ENCODE measurements at places on chromosomes 3 and 15. TPM values are rescaled to one million over a fixed set of nuclear protein-coding genes. Genes with fewer than 3 reads are reported as not detected.

The SPRED1 gene
- 2.4 TPM for total RNA-seq

DNA sequence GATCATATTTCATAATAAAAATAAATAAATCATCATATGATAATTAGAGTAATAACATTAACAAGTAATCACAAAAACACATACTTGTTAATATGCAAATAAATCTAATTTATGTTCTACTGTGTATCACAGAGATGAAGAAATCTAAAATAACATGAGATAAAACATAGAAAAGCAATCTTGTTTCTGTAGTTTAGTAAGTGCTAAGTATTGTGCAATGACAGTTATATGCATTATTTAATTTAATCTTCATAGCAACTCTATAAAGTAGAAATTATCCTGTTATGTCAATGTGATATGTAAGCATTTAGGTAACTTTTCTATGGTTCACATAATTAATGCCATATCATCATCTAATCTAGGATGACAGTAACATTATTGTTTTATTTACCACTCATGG, 108.2 kb upstream of the KCNMB2 start:
- no peaks in the 10 kb centered on the region for H3K36me3 ChIP-seq
- DNase-seq: no peak
- H3K27ac ChIP-seq: no peak overlapping the region
- no peaks in the 10 kb centered on the region for H3K27me3 ChIP-seq
- no peaks in the 10 kb centered on the region for H3K4me1 ChIP-seq

The LTF gene
- not detected for total RNA-seq

DNA sequence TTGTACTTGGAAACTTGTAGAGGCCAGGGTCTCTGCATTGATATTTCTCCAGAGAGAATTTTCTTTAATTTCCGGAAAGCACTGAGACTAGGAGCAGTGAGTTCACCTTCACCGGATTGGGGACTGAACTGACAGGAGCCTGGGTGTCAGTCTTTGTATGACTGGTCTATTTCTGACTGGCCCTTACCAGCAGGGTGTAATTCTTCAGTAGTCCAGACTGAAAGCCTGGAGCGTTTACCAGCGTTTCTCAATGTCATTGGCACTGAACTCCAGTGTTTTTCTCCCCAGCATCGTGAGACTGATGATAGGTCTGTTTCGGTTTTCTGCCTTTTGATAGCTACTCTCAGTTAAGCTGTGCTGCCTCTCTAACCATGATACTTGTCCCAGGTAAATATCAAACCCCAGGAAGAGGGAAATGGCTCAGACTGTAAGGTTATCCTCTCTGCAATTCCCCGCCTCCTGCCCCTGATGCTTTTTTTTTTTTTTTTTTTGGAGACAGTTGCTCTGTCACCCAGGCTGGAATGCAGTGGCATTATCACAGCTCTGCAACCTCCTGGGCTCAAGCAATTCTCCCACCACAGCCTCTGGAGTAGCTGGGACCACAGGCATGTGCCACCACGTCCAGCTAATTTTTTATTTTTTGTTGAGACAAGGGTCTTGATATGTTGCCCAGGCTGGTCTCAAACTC, 103.6 kb downstream of the CACNA2D3 start:
- DNase-seq: no peak
- no peaks in the 10 kb centered on the region for H3K36me3 ChIP-seq
- peaks cover 2% of the 10 kb centered on the region for H3K4me1 ChIP-seq
- H3K27me3 ChIP-seq: no peaks in the 10 kb centered on the region
- H3K4me3 ChIP-seq: no peak overlapping the region

DNA sequence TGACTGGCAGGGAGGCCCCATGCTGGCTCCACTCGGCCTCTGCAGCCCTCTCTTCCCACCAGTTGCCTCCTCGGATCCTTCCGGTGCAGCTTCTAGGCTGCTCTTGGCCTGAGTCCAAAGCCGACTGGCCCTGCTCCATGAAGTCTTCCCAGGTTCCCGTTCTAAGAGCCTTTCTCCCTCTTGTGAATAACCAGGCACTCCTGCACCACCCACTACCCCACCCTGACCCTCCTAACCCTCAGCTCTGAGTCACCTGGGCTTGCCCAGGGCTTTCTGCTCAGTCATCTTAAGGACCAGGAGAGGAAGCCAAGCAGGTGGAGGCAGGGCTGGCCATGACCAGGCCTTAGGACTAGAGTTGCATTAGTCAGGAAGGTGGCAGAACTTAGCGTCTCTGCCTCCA, 28.1 kb upstream of the CNBP start:
- no peaks in the 10 kb centered on the region for H3K4me1 ChIP-seq
- no peaks in the 10 kb centered on the region for H3K36me3 ChIP-seq
- H3K27me3 ChIP-seq: no peaks in the 10 kb centered on the region
- H3K4me3 ChIP-seq: no peak overlapping the region
- H3K27ac ChIP-seq: no peak overlapping the region

DNA sequence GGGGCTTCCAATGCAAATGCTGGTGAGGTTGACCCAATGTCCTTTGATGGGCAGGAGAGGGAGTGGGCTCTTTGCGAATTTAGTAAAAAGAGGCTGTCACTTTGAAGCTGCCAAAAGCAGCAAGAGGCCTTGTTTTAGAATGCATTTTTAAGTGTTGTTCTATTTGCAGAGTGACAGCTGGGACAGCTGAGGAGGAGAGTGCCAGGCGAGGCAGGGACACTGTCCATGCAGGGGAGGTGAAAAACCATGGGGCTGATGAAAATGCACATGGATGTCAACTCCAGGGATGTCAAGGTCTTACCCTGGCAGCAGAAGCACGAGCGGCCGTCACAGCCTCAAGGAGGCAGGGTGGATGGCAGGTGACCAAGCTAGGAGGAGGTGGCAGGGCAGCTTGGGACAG, 279.8 kb downstream of the ADAMTS17 start:
- no peak for DNase-seq
- no peaks in the 10 kb centered on the region for H3K36me3 ChIP-seq
- no peak overlapping the region for H3K4me3 ChIP-seq
- no peak overlapping the region for H3K27ac ChIP-seq
- no peaks in the 10 kb centered on the region for H3K4me1 ChIP-seq

GRCh38 chr15:87269566-87269965, 987.0 kb downstream of the NTRK3 start:
- peaks cover 9% of the 10 kb centered on the region for H3K36me3 ChIP-seq
- no peaks in the 10 kb centered on the region for H3K27me3 ChIP-seq
- DNase-seq: no peak
- no peak overlapping the region for H3K4me3 ChIP-seq

DNA sequence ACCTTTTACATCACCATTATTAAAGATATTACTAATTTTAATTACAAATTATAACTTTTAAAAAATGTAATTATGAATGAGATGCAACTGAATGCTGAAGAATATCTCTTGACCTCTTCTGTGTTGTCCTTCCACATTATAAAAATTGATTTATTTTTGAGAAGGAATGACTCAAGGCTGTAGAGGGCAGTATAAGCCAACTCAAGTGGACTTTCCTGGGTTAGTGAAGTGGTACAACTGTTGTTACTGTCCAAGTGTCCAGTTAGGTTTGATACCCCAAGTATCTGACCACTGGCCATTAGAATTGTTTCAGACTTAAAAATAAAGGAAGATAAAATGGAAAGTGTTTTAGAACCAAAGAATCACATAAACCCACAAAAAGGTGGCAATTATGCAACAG, 51.9 kb downstream of the BBX start:
- DNase-seq: no peak
- no peak overlapping the region for H3K27ac ChIP-seq
- H3K4me3 ChIP-seq: no peak overlapping the region

DNA sequence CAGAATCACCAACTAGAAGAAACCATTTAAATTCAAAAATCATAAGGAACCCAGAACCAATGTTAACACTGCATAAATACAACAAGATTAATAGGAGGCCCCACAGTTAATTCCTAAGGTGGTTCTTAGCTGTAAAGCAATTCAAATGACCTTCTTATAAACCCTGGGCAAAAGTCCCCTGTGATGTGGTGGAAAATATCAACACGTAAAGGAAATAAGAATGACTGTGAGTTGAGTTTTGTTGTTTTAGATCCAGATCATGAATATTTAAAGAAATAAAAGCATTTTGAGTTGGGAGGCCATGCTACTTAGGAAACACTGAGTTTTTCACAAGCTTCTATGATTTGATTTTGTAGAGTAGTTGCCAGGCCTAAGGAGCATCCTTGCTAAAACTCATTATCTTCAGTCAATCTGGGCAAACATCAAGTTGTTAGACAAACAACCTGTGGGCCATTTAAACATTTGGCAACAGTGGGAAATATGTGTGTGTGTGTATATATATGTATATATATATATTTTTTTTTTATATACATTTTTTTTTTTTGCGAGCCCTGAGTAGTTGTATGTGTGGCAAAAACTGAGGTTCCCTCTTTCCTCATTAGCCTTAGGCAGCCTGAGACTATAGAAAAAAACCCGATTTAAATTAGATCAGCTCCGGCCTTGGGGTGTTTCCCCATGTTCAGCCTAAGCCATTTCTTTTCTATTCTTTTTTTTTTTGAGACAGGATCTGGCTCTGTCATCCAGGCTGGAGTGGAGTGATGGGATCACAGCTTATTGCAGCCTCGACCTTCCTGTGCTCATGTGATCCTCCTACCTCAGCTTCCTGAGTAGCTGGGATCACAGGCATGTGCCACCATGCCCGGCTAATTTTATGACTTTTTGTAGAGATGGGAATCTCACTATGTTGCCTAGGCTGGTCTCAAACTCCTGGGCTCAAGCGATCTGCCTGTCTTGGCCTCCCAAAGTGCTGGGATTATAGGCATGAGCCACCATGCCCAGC, 8.0 kb upstream of the PXK start:
- H3K27ac ChIP-seq: no peak overlapping the region
- no peak overlapping the region for H3K4me3 ChIP-seq
- no peak for DNase-seq
- no peaks in the 10 kb centered on the region for H3K36me3 ChIP-seq
- H3K4me1 ChIP-seq: no peaks in the 10 kb centered on the region

The ANKUB1 gene
- not detected for total RNA-seq

The PLSCR1 gene
- 4.1 TPM for total RNA-seq

- peak overlapping the region; percentile 76 for H3K27ac ChIP-seq
- no peak for DNase-seq
- H3K4me1 ChIP-seq: peaks cover 39% of the 10 kb centered on the region
Measured at GRCh38 chr3:194689493-194689944, 3.8 kb downstream of the FAM43A start.

Measured in glutamatergic neuron (in vitro differentiated cells).